SW480 (cell line): ENCODE measurements at places on chromosomes 16 and 17.

DNA sequence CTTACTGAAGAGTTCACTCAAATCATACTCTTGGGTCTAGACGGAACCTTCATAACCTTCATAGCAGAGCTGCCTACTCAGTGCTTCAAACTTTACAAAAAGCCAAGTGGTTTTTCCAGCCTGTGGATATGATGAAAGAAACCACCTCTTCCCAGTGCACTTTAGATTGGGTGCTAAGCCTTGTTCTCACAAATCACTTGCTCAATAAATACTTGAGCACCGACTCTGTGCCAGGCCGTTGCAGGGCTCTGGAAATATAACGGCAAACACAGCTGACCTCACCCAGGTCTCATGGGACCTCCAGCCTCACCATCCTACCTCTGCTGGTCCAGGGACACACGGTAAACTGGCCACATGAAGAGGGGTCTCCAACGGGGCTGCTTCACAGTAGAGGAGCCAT is 35.7 kb downstream of the CDRT4 start:
- no peak for DNase-seq

- DNase-seq, result no peak
Observed at GRCh38 chr17:60857556-60858080, 180.0 kb downstream of the BCAS3 start.

- DNase-seq, result no peak
Observed at GRCh38 chr17:9615486-9615885, 29.8 kb upstream of the USP43 start.

DNA sequence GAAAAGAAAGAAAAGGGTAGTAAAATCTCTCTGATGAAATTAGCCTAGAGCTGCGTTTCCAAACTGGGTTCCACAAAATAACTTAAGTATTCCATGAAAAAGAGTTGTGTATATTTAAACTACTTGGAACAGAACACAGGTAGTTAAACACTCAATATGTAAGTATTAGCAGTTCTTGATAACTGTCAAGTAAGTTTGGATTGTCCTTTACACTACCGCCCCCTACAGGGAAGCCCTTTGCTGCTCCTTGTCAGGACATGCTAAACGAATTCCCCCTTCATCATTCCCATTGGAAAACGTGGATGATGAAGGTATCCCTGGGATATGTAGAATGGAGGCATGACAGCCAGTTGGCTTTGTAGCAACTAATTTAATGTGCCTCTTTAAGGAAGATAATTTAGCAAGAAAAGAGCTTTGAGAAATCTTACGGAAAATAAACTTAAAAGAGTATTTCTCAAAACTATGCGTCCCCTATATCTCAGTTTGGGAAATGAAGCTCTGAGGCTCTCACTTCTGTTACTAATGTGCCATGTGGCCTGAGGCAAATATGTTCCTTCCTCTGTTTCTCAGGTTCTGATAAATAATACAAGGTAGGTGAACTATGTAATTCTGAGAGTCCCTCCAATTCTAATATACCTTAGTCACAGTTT is 18.8 kb downstream of the NCBP3 start:
- peak; percentile 50 for DNase-seq

DNA sequence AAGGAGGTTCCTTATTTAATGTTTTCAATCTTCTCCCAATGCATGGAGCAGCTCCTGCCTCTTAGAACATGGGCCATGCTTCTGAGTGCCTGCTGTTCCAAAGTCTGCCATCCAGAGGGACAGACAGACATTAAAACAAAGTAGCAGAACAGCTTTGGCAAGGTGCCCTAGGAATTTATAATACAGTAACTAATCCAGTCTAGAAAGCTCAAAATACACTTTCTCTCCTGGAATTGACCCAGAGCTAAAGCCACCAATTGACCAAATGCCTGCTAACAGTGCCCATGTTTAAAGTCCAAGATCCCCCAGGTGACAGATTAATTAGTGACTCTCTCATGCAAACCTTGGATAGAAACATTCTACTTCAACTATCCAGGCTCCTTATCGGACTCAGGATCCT is 11.1 kb upstream of the CHRNE start:
- DNase-seq, result no peak

DNA sequence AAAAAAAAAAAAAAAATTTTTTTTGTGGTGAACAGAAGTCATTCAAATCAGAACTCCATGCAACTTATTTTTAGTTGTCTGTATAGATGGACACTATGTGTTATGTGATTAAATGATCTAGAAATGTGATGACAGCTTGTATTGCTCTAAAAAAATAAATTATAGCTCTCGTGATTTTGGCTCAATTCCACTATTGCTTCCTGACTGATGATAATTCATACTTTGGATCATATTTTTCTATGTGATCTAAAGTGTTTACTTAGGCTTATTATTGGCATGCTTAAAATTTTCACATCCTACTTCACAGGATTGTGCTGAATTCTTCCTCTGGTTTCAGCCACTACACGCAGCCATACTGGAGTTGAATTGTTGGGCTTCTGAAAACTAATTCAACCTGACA is 76.8 kb downstream of the RPGRIP1L start:
- DNase-seq, result no peak

GRCh38 chr17:70716551-70716950 is 547.2 kb downstream of the KCNJ2 start:
- no peak for DNase-seq

GRCh38 chr16:3458278-3458851 is 14.9 kb downstream of the NAA60 start:
- DNase-seq, result no peak

DNA sequence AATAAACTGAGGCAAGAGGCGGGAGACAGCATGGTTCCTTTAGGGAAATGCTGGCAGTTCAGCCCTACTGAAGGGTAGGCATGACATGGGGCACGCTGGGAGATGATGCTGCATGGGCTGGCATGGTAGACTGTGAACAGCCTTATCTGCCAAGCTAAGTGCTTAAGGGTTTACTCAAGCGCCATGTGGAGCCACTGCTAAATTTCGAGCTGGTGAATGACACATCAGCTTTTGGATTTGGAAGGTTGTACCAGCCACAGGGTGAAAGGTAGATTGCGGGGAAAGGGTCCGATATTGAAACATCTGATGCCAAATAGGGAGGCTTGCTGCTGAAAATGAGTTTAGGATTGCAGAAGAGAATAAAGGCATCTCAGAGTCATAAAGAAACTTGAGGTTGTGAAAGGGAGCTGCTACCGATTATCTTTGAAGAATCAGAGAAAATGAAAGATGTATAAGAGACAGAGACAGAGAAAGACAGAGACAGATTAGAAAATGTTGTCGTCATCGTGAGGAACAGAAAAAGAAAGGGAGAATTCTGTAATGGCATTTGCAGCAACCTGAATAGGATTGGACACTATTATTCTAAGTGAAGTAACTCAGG is 16.3 kb downstream of the PIK3R5 start:
- no peak for DNase-seq

DNA sequence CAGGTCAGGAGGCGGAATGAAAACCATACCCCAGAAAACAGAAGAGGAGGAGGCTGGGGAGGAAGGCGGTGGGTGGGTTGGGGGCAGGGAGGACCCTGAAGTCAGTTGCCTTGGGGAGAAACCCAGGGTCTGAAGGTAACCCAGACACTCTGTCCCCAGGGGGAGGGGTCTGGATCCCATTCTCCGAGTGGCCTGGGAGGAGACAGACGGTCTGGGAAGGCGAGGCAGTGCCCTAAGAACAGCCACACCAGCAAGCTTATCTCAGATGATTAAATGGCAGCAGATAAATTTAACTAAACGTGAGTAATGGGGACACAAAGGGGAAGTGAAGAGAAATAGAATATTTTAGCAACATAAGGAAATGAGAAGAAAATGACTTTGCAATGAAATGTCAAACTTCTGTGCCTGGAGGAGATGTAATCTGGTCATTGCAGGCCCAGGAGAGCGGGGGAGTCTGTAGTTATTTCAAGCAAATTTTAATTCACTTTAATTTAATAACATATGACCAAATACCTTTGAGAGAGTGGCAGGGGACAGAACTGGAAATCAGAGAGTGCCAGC is 21.4 kb upstream of the ZFP90 start:
- no peak for DNase-seq

DNA sequence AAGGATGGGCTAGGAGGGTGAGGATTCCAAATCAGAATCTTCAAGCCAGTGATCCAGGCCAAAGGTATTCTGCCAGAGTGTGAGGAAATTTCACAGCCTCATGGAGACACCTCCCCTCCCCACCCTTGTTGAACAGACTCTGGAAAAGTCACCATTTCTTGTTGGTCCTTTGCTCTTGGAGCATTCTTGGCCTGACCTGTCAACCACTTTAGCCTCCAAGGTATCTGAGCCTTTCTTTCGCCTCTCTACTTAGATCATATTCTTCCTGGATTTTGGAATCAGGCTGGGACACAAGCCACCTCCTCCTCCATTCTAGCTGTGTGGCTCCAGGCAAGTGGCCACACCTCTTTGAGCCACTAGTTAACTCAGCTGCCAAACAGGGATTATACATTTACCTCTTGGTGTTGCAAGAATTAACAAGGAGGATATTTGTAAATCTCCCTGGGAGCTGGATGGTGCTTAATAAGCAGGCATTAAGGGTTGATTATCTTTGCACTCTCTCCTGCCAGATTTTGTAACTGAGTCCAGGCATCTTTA is 193.5 kb downstream of the WWOX start:
- no peak for DNase-seq

- no peak for DNase-seq
Observed at GRCh38 chr17:73900516-73900915, 256.3 kb upstream of the SDK2 start.

- DNase-seq, result peak; percentile 28
Observed at GRCh38 chr17:73030995-73031394, 61.5 kb downstream of the SLC39A11 start.

DNA sequence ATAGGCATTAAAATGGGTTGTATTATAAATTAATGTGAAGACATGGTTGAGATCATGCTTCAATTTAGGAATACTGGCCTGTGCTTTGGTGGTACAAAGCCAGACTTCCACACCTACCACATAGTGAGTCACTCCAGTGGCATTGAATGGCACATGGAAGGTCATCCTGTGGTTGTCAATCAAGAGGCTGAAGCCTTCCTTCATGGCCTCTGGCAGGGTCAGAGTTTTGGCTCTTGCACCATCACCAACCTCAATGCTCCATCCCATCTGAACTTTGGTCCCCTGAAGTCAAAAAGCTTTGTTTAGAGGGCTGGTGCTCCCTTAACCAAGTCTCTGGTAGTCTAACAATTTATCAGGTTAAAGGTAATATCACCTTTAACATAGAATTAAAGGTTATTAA is 6.1 kb downstream of the ZP2 start:
- no peak for DNase-seq

DNA sequence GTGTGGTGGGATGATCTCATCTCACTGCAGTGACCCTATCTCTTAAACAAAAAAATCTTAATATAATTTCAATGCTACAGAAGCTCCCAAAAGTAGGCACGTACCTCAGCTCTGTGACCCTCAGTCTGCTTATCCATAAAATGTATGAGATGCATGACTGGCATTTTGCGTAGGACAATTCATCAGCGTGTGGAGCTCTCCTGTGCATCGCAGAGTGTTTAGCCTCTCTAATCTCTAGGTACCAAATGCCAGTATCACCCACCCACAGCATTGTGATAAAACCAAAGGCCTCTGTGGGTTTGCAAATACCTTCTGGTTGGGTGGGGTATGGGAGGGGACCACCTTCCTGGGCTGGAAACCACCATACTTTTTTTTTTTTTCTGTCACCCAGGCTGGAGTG is 19.0 kb upstream of the TUBG2 start:
- DNase-seq, result no peak

- DNase-seq, result peak; percentile 6
Observed at GRCh38 chr16:21103941-21104860, 46.4 kb downstream of the DNAH3 start.
